CD4-positive, alpha-beta T cell treated with Interleukin-4 for 1 hour (primary cell): ENCODE measurements at places on chromosomes 3 and 15.

DNA sequence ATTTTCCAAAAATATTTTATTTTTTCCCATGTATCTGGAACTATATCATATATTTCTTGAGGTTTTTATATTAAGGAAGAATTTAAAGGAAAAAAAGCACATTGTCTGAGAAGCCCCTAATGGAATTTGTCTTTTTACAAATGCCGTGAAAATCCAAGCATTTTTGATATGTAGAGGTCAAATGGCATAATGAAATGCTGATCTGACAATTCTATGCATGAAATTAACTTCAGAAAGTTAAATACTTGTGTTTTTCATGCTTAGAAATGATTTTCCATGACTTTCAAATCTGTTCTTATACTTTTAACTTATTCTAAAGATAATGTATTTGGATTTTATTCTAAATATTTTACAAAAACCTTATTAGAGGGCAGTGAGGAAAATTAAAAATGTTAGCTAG is 119.2 kb downstream of the NR1I2 start:
- no peak for DNase-seq

GRCh38 chr15:76084256-76084655 is 24.5 kb downstream of the TMEM266 start:
- no peak for DNase-seq

GRCh38 chr15:29890336-29891095 is 68.2 kb upstream of the TJP1 start:
- DNase-seq, result no peak

- DNase-seq, result no peak
Observed at GRCh38 chr3:139121513-139122220, 77.0 kb upstream of the PRR23C start.

DNA sequence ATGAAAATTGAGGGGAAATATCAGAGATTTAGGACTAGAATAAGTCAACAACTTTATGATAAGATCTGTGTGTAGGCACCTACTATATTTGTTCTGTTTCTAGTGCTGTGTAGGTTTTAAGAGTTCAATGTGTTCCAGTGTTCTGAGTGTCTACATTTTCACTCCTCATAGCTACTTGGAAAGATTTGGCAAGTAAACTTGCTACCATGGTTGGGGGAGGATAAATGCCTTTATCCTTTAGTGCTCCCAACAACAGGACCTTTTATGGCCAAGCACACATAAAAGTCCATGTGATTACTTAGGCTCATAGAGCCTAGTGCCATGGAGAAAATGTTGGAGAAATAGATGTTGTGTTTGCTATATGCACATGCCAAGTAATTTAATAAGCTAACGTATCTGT is 64.0 kb downstream of the LYSMD4 start:
- DNase-seq, result no peak

DNA sequence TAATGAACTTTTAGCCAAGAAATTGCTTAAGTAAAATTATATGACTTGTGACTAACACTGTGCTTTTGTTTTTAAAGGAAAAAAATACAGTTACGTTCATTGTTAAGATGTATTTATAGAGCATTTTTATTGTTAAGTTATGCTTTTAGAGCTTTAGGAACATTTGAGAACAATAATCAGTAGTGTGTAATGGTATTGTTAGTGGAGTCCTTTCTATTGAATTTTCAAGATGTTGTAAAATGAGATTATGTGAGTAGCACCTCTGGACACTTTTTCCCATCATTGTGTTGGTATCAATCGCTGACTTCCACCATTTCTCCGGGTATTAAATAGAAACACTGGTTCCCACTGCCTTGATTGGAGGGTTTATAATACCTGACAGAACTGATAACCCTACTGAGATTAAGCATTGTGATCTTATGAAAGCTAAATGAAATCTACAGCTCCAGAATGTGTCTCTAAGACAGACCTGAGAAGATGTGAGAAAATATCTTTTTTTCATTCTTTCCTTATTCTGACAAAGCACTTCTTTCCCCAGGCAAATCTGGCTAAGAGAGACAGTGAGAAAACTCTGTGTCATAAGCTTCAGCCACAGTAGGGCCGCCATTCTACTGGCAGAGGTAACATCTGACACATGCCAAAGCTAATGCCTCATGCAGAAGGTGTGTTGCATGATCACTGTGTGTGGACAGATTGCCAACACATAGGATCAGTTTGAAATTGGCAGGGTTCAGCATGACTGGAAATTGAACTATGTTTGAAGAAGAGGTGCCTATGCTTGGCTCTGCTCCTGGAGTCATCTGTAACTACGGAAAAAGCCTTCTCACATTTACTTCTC is 610.8 kb downstream of the MECOM start:
- no peak for DNase-seq

DNA sequence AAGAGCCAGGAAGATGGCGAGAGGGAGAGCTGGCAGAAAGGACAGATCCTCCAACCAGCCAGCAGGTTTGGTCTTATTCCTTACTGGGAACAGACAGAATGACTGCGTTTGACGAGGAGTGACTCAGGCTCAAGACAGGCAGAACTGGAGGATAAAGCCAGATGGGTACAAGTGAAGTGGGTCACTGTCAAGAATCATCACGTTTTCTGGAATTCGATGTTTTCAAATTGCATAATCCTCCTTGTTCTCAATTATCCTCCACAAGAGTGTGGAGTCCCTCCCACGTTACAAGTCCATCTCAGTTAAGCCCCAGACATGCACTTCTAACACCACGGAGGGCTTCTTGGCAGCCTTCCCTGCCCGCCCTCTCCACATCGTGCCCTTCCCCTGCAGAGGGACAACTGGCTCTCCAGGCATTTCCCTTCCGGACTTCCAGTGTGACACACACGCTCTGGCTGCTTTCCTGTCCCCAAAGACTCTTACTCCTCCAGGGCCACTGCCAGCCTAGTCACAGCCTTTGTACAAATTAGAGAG is 183.1 kb downstream of the CHST2 start:
- DNase-seq, result no peak

GRCh38 chr3:187286467-187287059 is 5.0 kb downstream of the MASP1 start:
- no peak for DNase-seq

DNA sequence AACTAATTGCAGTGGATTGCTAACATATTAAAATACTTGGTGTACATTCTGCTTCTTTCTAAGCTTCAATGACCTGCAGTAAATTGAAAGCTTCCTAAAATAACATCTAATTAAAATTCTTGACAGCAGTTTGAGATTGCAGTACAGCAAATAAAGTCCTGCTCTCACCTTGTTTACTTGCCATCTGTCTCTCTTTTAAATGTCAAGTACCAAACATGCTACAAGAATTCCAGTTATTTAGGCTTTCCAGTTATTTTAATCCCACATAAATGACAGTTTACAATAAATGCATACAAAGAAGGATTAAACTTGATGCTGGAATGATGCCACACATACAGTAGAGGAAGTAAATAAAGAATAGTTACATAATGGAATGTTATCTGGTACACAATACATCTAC is 33.2 kb downstream of the CBLB start:
- DNase-seq, result no peak

DNA sequence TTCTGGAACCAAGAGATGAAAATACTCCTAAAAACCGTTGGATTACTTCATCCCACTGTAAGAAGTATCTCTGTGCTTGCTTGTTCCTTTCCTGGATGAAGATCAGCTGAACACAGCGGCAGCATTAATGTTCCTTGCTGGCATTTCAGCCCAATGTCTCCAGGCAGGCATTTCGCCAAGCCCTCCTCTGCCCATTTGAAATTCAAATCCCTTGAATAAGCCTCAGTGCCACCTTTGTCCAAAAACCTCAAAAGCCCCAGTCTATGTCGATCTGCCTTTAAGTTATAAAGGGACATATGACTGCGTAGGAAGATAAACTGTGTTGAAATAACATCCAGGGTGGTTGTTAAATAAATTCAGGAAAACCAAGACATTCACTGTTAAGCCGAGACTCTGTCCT is 156.8 kb upstream of the PDZRN3 start:
- DNase-seq, result no peak

GRCh38 chr15:74892313-74892712 is 2.5 kb downstream of the MPI start:
- DNase-seq, result no peak

DNA sequence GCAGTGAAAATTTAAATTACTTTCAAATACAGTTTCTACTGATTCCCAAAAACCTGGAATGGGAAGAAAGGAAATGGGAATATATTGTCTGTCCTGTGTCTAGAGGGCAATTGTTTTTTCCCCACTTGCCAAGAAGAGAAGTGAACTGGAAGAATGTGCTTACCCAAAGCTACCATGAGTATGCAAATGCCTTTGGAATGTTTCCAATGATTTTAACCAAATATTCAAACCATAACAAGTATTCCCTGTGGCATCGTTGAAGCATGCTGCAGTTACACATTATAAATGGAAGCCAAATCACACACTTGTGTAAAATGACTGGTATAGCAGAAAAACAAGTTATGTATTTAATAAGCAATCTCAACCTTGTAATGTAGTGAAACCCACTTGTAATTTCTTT is 368.2 kb downstream of the GBE1 start:
- DNase-seq, result no peak

DNA sequence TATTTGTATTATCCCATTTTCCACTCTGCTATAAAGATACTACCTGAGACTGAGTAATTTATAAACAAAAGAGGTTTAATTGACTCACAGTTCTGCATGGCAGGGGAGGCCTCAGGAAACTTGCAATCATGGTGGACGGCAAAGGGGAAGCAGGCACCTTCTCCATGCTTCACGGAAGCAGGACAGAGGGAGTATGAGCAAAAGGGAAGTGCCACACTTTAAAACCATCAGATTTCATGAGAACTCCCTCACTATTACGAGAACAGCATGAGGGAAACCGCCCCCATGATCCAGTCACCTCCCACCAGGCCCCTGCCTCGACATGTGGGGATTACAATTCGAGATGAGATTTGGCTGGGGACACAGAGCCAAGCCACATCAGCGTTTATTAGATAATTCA is 172.8 kb downstream of the NR2F2 start:
- no peak for DNase-seq
